ENCODE measurements at places on chromosomes 2 and 18. TPM values are rescaled to one million over a fixed set of nuclear protein-coding genes. Genes with fewer than 3 reads are reported as not detected.

CTAGE1 gene
- total RNA-seq = not detected

GKN1 gene
- total RNA-seq = not detected

SKA1 gene
- 0.15 TPM for total RNA-seq

OTX1 gene
- total RNA-seq = not detected

CD226 gene
- 1.5 TPM for total RNA-seq

LYG2 gene
- total RNA-seq = not detected

CXCR1 gene
- total RNA-seq = 0.30 TPM

Measured in left lobe of liver (tissue), 2 donors.